GM23338 (cell line): ENCODE measurements at places on chromosomes 6 and 20. TPM values are rescaled to one million over a fixed set of nuclear protein-coding genes. Genes with fewer than 3 reads are reported as not detected.

Gene POPDC3
- 5.1 TPM in 2 replicates for total RNA-seq

Gene ZSCAN23
- total RNA-seq, result 3.1 and 7.8 TPM in 2 replicates

Gene MRAP2
- total RNA-seq, result 10.2 and 13.5 TPM in 2 replicates

Gene LINC00237
- total RNA-seq, result 0.31 TPM in 1 of 2 replicates, not detected in the other

Gene PFDN6
- total RNA-seq, result 62.2 and 80.4 TPM in 2 replicates

Gene FILIP1
- 3.4 and 3.7 TPM in 2 replicates for total RNA-seq

Gene NDRG3
- 23.9 and 24.0 TPM in 2 replicates for total RNA-seq

DNA sequence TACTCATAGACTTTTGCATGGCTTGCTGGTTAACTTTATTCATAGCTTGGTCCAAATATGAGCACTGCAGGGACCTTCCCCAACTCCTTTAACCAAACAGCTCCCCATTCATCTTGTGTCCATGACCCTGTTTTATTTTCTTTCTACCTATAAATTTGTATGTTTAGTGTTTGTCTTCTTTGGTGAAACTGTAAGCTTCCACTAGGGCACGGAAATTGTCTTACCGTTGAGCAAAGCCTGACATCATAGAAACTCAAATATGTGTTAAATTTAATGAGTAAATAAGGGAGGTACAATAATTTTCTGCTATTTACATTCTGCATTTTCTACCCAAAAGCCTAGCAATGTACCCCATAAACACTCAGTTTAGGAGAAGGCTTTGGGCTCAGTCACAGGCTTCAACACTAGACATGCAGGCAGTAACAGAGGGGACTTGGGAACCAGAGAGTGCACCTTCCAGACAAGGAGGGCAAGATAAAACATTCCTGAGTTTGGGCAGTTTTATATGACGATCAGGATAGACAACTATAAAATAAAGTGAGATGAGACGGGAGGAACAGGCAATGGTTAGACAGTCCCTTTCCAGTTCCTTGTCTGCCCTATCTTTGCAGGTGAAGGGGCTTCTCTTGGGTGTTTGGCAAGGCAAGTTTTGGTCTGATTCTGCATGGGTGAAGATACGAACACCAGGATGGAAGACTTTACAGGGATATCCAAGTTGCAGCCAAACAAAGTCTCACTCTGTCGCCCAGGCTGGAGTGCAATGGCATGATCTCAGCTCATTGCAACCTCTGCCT, 46.2 kb upstream of the ZNF217 start:
- H3K4me1 ChIP-seq, result peaks cover 14% of the 10 kb centered on the region; the same call in 1 of the 2 replicates
- H3K4me3 ChIP-seq, result no peak overlapping the region
- DNase-seq, result no peak
- H3K27me3 ChIP-seq, result no peaks in the 10 kb centered on the region

DNA sequence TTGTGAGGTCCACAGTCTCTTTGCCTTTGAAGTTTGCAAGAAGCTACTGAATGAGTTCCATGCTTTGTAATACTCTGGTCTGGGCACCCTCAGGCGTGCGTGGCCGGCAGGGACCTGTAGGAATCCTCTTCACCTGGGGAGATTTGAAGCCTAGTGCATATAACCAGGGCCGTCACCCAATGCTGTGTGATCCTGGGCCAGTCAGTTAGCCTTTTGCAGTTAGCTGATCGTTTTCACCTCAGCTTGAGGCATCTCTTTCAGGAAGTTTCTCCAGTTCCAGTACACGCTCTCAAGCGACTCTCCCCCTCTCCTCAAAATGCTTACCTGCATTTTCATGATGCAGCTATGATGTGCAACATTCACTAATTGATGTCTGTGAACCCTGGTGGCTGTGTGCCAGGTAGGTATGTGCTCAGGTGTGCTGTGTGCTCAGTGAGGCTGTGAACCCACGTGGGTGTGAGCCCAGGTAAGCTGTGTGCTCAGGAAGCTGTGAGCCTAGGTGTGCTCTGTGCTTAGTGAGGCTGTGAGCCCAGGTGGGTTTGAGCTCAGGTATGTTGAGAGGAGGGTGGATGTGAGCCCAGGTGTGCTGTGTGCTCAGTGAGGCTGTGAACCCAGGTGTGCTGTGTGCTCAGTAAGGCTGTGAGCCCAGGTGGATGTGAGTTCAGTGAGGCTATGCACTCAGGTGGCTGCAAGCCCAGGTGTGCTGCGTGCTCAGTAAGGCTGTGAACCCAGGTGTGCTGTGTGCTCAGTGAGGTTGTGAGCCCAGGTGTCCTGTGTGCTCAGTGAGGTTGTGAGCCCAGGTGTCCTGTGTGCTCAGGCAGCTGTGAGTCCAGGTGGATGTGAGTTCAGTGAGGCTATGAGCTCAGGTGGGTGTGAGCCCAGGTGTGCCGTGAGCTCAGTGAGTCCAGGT, 120.4 kb downstream of the PHACTR3 start:
- no peaks in the 10 kb centered on the region for H3K4me1 ChIP-seq
- no peaks in the 10 kb centered on the region for H3K27me3 ChIP-seq
- no peak for DNase-seq
- H3K4me3 ChIP-seq, result no peak overlapping the region

DNA sequence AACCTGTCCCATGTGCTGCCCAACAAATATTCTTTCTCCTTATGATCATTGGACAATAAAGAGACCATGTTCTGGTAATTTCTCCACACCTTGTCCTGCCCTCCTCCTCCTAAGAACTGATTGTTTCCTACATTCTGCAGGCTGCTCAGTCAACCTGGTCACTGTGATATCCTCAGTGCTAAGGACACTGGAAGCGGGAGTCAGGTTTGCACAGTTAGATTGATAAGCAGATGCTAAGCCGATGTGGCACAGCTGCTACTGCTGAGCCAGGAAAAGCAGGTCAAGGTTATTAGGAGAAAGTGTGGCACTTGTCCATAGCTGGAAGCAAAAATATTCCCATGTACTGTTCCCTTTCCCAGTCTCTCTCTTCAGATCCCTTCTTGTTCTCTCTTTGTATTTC, 154.8 kb downstream of the TFAP2B start:
- no peak overlapping the region for H3K4me3 ChIP-seq
- no peak overlapping the region for H3K27ac ChIP-seq
- no peaks in the 10 kb centered on the region for H3K27me3 ChIP-seq

GRCh38 chr20:56723331-56723730, 94.2 kb downstream of the TFAP2C start:
- no peaks in the 10 kb centered on the region; the same call in 1 of the 2 replicates for H3K36me3 ChIP-seq
- no peaks in the 10 kb centered on the region for H3K27me3 ChIP-seq
- no peaks in the 10 kb centered on the region for H3K4me1 ChIP-seq
- H3K4me3 ChIP-seq, result no peak overlapping the region

- no peak for DNase-seq
- no peaks in the 10 kb centered on the region for H3K4me1 ChIP-seq
- no peak overlapping the region for H3K4me3 ChIP-seq
- H3K27me3 ChIP-seq, result no peaks in the 10 kb centered on the region
- H3K36me3 ChIP-seq, result peaks cover 9% of the 10 kb centered on the region; the same call in 1 of the 2 replicates
Measured at GRCh38 chr6:83199173-83199862, 6.2 kb downstream of the RWDD2A start.

DNA sequence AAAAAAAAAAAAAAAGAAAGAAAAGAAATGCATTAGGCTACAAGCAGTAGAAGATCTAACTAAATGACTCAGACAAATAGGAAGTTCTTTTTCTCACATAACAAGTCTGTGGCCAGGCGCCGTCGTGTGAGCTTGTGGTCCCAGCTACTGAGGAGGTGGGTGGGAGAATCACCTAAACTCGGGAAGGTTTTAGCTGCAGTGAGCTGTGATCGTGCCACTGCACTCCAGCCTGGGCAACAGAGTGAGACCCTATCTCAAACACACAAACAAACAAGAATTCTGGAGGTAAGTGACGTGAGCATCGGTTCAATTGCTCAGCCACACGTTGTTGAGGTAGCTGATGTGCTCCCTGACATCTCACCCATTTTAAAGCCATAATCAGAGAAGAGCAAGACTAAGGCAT, 37.9 kb upstream of the SLC23A2 start:
- no peak for DNase-seq
- H3K27ac ChIP-seq, result no peak overlapping the region
- H3K4me1 ChIP-seq, result no peaks in the 10 kb centered on the region
- H3K27me3 ChIP-seq, result no peaks in the 10 kb centered on the region
- no peaks in the 10 kb centered on the region for H3K36me3 ChIP-seq
- H3K4me3 ChIP-seq, result no peak overlapping the region

GRCh38 chr6:109010705-109011102, 83.9 kb downstream of the SESN1 start:
- DNase-seq, result no peak
- no peaks in the 10 kb centered on the region for H3K27me3 ChIP-seq
- no peaks in the 10 kb centered on the region for H3K36me3 ChIP-seq
- H3K4me1 ChIP-seq, result peaks cover 22% of the 10 kb centered on the region
- H3K4me3 ChIP-seq, result no peak overlapping the region
- H3K27ac ChIP-seq, result no peak overlapping the region

GRCh38 chr6:52389626-52390360, 27.8 kb downstream of the PAQR8 start:
- no peaks in the 10 kb centered on the region for H3K4me1 ChIP-seq
- H3K27me3 ChIP-seq, result no peaks in the 10 kb centered on the region
- H3K4me3 ChIP-seq, result no peak overlapping the region
- no peaks in the 10 kb centered on the region for H3K36me3 ChIP-seq
- no peak for DNase-seq

- no peaks in the 10 kb centered on the region for H3K27me3 ChIP-seq
- H3K4me1 ChIP-seq, result peaks cover 17% of the 10 kb centered on the region
- peak overlapping the region; percentile 93 for H3K4me3 ChIP-seq
- H3K36me3 ChIP-seq, result peaks cover 11% of the 10 kb centered on the region; the same call in 1 of the 2 replicates
- DNase-seq, result peak; percentile 92
Measured at GRCh38 chr6:33199687-33200218, 712 bp downstream of the RXRB start.
